ENCODE measurements at places on chromosomes 1 and 21.

DNA sequence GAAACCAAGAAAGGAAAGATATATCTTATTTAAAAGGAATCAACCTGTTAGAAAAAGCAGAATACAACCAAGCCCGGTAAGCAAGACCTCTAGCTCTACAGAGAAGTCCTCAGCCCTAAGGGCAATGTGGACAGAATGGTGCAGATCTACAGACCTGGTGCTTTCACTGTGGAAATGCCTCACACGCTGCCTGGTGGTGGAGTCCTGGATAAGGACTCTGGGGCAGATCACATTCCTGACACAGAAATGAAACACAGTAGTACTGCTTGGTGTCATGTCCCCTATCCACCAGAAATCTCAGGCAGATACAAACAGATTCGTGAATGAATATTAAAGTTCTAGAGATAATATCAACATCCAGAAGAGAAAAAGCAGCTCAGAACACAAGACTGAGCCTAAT lies 6.8 kb downstream of the CNN3 start:
- no peak for DNase-seq

DNA sequence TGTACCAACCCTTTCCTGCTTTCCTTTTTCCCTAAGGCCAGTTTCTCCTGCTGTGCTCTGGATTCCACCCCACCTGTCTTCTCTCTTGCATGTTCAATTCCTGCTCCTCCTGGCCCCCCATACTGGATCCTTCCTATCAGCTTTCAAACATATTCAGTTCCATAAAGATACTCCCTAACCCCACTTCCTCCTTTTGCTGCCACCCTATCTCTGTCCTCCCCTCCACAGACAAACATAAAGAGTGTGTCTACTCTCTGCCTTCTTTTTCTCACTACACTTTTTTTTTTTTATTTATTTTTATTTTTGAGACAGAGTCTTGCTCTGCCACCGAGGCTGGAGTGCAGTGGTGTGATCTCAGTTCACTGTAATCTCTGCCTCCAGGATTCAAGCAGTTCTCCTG lies 16.9 kb upstream of the RPF1 start:
- no peak for DNase-seq

- no peak for DNase-seq
Observed at GRCh38 chr1:54188291-54188690, 11.5 kb downstream of the CYB5RL start.

- DNase-seq, result no peak
Observed at GRCh38 chr1:87464022-87464490, 135.4 kb downstream of the LMO4 start.

GRCh38 chr1:119795261-119796200 lies 15.7 kb downstream of the REG4 start:
- no peak for DNase-seq
